ENCODE measurements at places on chromosomes 6 and 20.

GRCh38 chr6:53896196-53896595 is 101.4 kb downstream of the LRRC1 start:
- no peak for DNase-seq

- no peak for DNase-seq
These were observed 64.7 kb downstream of the BTBD3 start for GRCh38 chr20:11982289-11982954.

- DNase-seq = no peak
These were observed 109.2 kb downstream of the GJA1 start for GRCh38 chr6:121544691-121545090.

DNA sequence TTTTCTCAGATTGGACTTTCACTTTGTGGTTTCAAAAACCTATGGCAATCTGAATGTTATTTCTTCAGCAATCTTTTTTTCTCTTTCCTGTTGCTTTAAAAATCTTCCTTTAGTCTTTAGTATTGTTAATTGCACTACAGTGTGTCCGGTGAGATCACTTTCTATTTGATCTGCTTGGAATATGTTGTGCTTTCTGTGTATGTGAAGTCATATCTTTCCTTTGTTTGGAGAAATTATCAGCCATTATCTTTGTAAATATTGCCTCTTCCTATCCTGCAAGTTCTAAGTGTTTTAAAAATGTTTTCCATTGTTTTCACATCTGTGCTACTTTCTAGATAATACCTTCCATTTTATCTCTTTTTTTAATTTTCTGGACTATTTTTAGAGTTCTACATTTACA is 171.4 kb upstream of the PRSS16 start:
- no peak for DNase-seq

DNA sequence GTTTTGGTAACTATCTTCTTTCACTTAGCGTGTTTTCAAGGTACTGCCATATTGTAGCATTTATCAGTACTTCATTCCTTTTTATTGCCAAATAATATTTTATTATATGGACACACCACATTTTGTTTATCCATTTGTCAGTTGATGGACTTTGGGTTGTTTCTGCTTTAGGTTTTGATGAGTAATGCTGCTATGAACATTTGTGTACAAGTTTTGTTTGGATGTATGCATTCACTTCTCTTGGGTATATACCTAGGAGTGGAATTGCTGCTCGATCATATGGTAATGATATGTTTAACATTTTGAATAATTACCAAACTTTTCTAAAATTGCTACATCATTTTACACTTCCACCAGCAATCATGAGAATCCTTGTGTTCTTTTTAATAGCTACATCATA is 6.4 kb upstream of the SLC22A7 start:
- DNase-seq = no peak

- no peak for DNase-seq
These were observed 70.9 kb upstream of the TBX18 start for GRCh38 chr6:84835340-84835739.

GRCh38 chr20:63323357-63323981 is 30.5 kb downstream of the COL20A1 start:
- no peak for DNase-seq

- DNase-seq = no peak
These were observed 43.5 kb downstream of the HFE start for GRCh38 chr6:26130581-26131249.

GRCh38 chr6:15288856-15289255 is 43.0 kb downstream of the JARID2 start:
- no peak for DNase-seq

DNA sequence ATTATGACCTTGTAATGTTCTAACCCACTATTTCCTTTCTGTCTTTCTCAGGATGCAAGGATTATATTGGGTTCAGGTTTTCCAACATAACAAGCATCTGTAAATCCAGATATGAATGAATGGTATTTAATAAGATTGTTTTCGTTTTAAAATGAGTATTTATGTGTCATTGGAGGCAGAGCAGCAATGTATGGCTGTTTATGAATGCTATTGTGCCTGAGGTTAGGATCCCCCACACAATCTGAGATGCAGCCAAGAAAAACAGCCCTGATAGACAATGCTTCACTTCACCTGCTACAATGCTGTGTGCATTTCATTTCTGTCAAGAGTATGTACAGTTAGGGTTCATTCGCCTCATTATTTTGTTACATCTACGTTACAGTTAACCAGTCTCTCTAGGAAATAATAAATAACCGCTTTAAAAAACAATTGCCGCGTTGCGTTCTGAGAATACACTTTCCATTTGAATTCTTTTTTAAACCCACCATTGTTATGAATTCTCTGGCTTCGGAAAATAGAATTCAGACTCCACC is 19.6 kb downstream of the TFAP2A start:
- no peak for DNase-seq

GRCh38 chr20:2798095-2798805 is 2.2 kb downstream of the CPXM1 start:
- DNase-seq = no peak

- no peak for DNase-seq
These were observed 263.6 kb downstream of the EYA4 start for GRCh38 chr6:133504761-133505160.

- no peak for DNase-seq
These were observed 118.5 kb downstream of the SIM1 start for GRCh38 chr6:100346203-100346602.

- no peak for DNase-seq
These were observed 147.5 kb downstream of the BMP2 start for GRCh38 chr20:6914986-6915385.

GRCh38 chr6:45923831-45924391 is 91.7 kb downstream of the CLIC5 start:
- no peak for DNase-seq

- DNase-seq = no peak
These were observed 66.2 kb downstream of the RREB1 start for GRCh38 chr6:7173843-7174503.

DNA sequence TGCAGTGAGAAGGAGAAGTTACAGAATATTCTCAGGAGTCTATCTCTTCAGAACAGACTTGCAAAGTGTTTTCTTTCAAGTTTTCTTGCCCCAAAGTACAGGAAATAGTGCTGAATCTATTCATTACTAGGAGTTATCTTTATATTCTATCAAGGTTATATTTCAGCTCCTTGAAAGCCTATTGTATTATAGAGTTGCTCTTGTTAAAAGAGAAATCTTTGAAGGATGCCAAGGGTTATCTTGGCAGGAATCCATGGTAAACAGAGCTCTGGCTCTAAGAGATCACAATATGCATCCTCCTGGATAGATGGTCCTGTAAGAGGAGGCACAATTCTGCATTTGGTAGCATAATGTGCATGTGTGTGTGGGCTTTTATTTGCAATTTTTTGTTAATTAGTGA is 21.2 kb upstream of the SNRPB2 start:
- DNase-seq = no peak

DNA sequence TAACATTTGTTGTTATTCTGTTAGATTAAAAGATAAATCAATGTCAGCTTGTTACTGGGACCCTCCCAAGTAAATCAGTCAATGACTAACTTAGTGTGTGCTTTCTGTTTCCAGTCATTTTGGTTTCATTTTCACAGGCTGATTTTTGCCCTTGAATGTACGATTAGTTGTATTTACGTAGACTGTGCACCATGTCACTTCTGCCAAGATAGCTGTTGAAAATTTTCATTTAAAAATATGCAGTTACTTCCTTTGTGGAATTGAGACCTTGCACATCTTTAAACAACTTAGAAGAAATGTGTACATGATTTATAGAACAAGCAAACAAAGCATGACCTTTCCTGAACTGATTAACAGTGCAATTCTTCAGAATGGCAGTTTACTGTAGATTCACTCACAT is 944.8 kb upstream of the CITED2 start:
- DNase-seq = no peak

GRCh38 chr6:85810558-85810957 is 167.9 kb upstream of the SYNCRIP start:
- DNase-seq = no peak

DNA sequence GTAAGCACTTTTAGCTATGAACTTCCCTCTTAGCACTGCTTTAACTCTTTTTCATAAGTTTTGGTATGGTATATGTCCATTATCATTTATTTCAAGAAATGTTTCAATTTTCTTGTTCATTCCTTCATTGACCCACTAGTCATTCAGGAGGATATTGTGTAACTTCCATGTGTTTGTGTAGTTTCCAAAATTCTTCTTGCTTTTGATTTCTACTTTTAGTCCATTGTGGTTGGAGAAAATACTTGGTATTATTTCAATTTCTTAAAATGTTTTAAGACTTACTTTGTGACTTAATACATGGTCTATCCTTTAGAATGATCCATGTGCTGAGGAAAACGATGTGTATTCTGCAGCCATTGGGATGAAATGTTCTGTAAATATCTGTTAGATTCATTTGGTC is 176.5 kb downstream of the CENPW start:
- DNase-seq = no peak

- no peak for DNase-seq
These were observed 26.2 kb upstream of the MLIP start for GRCh38 chr6:54085047-54085446.

- no peak for DNase-seq
These were observed at the start of gene STMND1 for GRCh38 chr6:17101422-17102257. Gene STMND1, plus strand, starts transcription at chr6:17102050. Its CDS starts 208 bp downstream, at chr6:17102258.

DNA sequence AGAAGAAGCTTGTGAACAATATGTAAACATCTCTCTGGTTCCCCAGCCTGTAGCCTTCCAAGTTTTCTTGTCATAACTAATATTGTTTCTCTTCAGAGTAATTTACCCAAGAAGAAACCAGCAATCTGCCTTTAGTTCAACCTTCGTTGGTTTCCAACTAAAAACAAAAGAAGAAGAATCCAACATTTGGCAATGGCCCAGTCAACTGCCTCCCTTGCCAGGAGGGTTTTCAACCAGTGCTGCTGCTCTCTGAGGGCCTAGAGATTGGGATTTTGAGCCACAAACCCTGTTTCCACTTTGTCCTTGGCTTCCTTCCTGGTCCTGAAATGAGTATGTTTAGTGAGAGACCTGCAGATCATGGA is 395.8 kb upstream of the CNR1 start:
- DNase-seq = no peak

DNA sequence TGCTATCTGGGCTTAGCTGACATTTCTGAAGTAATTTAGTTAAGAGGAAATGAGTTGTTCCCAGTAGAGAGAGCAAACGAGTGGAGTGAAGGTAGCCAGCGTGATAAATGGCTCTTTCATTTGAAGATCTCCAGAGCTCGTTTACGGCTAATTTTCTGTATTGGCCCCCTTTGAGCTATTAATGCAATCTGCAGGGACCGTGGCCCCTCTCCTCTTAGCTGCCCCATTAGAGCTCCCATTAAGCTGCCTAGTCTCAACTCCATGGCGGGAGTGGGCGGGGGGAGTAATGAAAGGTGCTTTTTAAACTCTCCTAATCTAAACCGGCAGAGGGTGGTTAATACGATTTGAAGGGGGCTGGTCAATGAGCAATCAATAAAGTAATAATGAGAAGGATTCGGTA is 12.5 kb downstream of the TFAP2B start:
- no peak for DNase-seq

DNA sequence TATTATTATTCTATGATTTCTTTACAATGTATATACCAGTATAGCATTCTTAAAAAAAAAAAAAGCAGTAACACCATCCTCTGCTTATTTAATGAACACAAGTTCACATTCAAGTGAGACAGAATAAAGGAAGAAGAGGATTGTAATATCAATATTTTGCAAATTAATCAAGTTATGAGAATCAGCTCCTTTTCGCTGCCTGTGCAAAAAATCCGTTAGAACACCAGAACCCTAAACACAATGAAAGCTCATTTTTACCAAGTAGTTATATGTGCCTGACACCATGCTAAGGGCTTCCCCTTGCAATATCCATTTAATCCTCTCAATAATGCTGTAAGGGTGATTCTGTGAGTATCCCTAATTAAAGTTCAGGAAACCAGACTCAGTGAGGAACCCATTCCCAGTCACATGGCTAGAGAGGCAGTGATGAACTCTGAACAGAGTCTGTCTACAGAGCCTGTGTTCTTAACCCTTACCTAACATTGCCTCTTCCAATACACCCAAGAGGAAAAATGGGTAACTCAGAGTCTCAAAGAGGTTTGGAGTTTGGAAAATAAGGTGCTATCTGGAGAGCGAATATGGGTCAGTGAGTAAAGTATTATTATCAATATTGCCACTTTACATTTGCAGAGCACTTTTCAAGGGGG is 66.8 kb downstream of the CDC40 start:
- DNase-seq = no peak

GRCh38 chr6:168149015-168149414 is 70.0 kb upstream of the FRMD1 start:
- no peak for DNase-seq

- no peak for DNase-seq
These were observed 26.9 kb downstream of the TFAP2B start for GRCh38 chr6:50845499-50846143.

GRCh38 chr6:110048221-110048875 is 70.2 kb downstream of the GPR6 start:
- no peak for DNase-seq

GRCh38 chr6:24441599-24441904 is 38.8 kb downstream of the MRS2 start:
- DNase-seq = no peak

DNA sequence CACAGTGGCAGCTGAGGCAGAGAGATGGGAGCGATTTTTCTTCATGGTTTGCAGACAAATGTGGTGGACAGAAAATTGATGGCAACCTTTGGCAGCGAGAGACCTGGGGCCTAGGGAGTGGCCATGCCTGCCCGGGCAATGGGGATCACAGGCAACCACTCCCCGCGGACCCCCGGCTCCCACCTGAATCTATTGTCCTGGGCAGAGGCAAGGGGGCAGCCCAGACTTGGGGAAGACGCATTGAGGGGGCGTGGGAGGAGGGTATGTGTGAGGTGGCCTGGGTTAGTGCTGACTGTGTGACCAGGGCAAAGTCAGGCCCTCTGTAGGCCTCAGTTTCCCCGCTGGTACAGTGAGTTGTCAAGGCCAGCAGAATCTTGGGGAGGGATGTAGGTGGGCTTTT is 53.6 kb upstream of the BLCAP start:
- DNase-seq = no peak

GRCh38 chr6:120489941-120490340 is 844.3 kb downstream of the TBC1D32 start:
- DNase-seq = no peak

- no peak for DNase-seq
These were observed 48.1 kb upstream of the CDH22 start for GRCh38 chr20:46356195-46357029.

- no peak for DNase-seq
These were observed 379.4 kb upstream of the MAN1A1 start for GRCh38 chr6:119728935-119729334.

DNA sequence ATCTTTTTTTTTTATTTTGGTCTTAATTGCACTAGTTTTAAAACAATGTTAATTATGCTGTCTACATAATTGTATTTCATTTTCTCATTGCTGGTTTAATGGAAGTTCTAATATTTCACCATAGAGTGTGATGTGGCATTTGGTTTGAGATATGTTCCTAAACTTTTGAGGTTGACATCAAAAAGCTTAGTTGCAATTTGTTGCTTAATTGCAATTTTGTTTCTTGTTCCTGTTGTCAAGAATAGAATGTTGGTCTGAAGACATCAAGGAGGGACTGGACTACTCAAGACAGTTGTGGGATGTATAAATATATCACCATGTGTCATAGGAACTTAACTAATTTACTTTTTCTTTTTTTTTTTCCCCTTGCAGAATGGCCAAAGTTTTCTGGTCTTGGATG is 12.5 kb downstream of the HSF2 start:
- DNase-seq = no peak

GRCh38 chr6:74713941-74714340 is 491.9 kb downstream of the COL12A1 start:
- DNase-seq = no peak
